ENCODE measurements at places on chromosomes 7 and 10. TPM values are rescaled to one million over a fixed set of nuclear protein-coding genes. Genes with fewer than 3 reads are reported as not detected.

TSPAN13 gene
- not detected for polyA plus RNA-seq

SPDYE1 gene
- polyA plus RNA-seq = 0.25 TPM

MBLAC1 gene
- polyA plus RNA-seq = 2.3 TPM

KIAA1217 gene
- polyA plus RNA-seq = not detected

GPR26 gene
- not detected for polyA plus RNA-seq

EEPD1 gene
- 15.0 TPM for polyA plus RNA-seq

CTAGE6 gene
- polyA plus RNA-seq = not detected

MINDY4 gene
- 1.0 TPM for polyA plus RNA-seq

EN2 gene
- not detected for polyA plus RNA-seq

FAM24A gene
- polyA plus RNA-seq = not detected

HTR5A gene
- not detected for polyA plus RNA-seq

IRF5 gene
- polyA plus RNA-seq = 15.2 TPM

CASP7 gene
- 29.4 TPM for polyA plus RNA-seq

EGFR gene
- polyA plus RNA-seq = not detected

C10orf71 gene
- polyA plus RNA-seq = not detected

WDR86 gene
- polyA plus RNA-seq = 10.4 TPM

CALHM1 gene
- not detected for polyA plus RNA-seq

AKR1C1 gene
- not detected for polyA plus RNA-seq

OR13A1 gene
- polyA plus RNA-seq = 0.29 TPM

FAM25G gene
- not detected for polyA plus RNA-seq

SORCS1 gene
- not detected for polyA plus RNA-seq

METTL27 gene
- polyA plus RNA-seq = not detected

SEMA3A gene
- polyA plus RNA-seq = not detected

NPSR1 gene
- not detected for polyA plus RNA-seq

LIPM gene
- polyA plus RNA-seq = not detected

ARHGAP12 gene
- 9.7 TPM for polyA plus RNA-seq

ZNF467 gene
- polyA plus RNA-seq = 1.3 TPM

TMEM106B gene
- 32.7 TPM for polyA plus RNA-seq

CYP2C19 gene
- polyA plus RNA-seq = not detected

MKRN1 gene
- polyA plus RNA-seq = 115 TPM

NRCAM gene
- 1.1 TPM for polyA plus RNA-seq

SHTN1 gene
- polyA plus RNA-seq = not detected

MARVELD1 gene
- polyA plus RNA-seq = 0.15 TPM

HACD1 gene
- 1.1 TPM for polyA plus RNA-seq

NIPSNAP2 gene
- 36.4 TPM for polyA plus RNA-seq

MYL10 gene
- polyA plus RNA-seq = not detected

CAV2 gene
- polyA plus RNA-seq = not detected

SLC39A12 gene
- polyA plus RNA-seq = not detected

MYO1G gene
- polyA plus RNA-seq = 182 TPM

MMP21 gene
- polyA plus RNA-seq = not detected

Data from CD8-positive, alpha-beta memory T cell (primary cell).